ENCODE measurements at places on chromosomes 5 and 9. TPM values are rescaled to one million over a fixed set of nuclear protein-coding genes. Genes with fewer than 3 reads are reported as not detected.

Gene PLPP7
- 5.5 TPM for total RNA-seq

Gene PRELID2
- 13.3 TPM for total RNA-seq

Gene CNTNAP3B
- 68.5 TPM for total RNA-seq

Gene C7
- total RNA-seq = 8.1 TPM

Gene ARID3C
- not detected for total RNA-seq

Gene ACTBL2
- total RNA-seq = not detected

Gene ENTPD2
- 0.16 TPM for total RNA-seq

Gene MEGF10
- 20.0 TPM for total RNA-seq

Gene PIP5K1B
- total RNA-seq = 2.7 TPM

Gene C6
- not detected for total RNA-seq

Gene ECSCR
- total RNA-seq = 5.5 TPM

Gene PTGR1
- 10.6 TPM for total RNA-seq

Gene IL7R
- total RNA-seq = under 0.01 TPM

Gene COL27A1
- total RNA-seq = 1.4 TPM

Gene ZDHHC11
- total RNA-seq = 7.2 TPM

Gene NEURL1B
- total RNA-seq = 19.2 TPM

Gene SYNPO
- total RNA-seq = 5.8 TPM
